ENCODE measurements at places on chromosomes 5 and 9.

DNA sequence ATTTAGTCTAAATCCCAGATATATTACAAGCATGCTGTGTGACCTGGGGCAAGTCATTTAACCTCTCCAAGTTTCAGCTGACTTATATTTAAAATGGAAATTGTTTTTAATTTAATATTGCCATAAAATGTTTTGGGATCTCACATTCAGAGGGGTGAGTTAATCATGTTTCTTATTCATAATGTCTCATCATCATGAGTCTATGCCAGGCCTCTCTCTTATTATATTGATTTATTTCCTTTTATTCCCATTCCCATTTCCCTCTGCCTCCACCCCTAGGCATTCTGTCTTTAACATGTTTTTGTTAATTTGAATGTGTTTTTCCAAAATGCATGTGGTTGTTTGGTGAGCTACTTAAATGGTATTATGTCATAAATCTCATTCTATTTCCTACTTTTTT lies 39.0 kb upstream of the TTC1 start:
- DNase-seq, result peak; percentile 20

GRCh38 chr5:58153255-58153654 lies 306.6 kb downstream of the PLK2 start:
- no peak for DNase-seq

DNA sequence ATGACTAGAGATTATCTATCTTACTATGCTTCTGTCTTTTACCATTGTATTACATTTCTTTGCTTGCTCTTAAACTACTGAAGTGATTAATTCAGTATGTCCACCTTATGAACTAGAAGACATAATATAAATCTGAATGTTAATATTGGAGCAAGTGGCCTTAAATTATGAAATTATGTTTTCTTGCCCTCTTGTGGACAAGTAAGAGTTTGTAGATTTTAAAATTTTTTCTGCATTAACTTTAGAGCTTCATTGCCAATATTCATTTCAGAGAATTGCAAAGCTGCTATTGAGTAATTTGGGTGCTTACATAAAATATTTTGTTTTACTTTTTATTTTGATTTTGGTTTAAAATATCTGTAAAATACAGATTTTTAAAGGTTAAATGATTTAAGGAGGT lies 55.3 kb downstream of the RANBP17 start:
- peak; percentile 27 for DNase-seq

DNA sequence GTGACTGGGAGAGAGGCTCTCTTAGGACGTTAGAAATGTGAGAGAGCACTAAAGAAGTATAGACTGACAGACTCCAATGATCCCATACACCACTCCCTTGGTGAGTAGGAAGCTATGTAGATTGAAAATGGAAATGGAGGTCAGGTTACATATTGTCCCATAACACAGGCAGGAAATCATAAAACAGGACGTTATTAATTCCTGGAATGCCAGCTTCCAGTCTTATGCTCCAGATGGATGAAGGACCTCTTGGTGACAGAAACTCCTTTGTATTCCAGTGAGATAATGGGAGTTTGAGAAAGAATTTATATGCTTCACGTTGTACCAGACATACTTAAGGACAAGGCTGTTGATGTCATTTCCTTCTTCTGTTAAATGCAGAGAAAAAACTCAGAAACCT lies 338.2 kb upstream of the ITGA1 start:
- DNase-seq, result no peak

DNA sequence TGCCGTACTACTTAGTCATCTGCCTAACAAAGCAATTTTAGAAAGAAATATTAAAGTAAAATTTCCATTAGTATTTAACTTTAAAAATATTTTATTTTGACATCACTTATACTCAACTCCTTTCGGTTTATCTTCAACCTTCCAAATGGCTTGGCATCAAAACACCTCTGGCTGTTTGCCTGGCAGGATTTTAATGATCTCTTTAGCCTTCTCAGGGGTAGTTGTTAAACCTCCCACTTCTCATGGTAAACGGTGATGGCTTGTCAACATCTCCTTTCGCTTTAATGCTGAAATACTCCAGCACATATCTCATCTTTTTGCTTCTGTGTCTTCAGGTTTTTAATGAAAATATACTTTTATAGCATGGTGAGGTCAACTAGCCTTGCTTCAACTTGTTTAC lies 747.1 kb downstream of the CETN3 start:
- DNase-seq, result no peak

DNA sequence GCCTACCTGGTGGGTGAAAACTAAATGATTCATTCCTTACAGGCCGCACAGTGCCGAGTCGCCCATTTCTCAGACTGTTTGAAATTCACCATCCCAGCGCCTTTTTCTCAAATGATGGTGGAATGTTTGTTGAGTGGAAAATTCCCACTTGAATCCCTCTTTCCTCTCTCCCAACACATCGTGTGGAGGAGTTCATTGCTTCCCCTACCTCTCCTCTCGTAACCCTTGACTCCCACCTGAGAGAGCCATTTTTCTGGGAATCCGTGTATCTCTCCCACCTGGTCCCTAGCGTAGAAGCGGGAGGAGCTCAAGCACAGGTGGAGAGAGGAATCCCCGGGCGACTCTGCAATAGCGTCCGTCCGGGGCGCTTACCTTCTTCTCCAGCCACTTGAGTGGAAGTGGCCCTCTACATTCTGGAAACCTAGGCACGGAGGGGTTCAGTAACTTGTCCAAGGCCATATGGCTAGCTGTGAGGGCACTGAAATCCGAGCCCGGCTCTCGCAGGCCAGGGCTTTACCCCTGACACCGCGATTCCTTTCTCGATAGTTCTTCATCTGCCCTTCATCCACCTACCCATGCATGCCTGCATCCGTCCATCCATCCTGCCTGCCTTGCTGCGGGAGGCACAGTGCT lies 683 bp downstream of the OSMR start:
- peak; percentile 27 for DNase-seq

GRCh38 chr5:131966551-131966950 lies 21.1 kb upstream of the MEIKIN start:
- DNase-seq, result no peak

GRCh38 chr9:75695921-75696320 lies 194.6 kb upstream of the PCSK5 start:
- DNase-seq, result no peak

GRCh38 chr5:180618829-180619562 lies 27.7 kb upstream of the SCGB3A1 start:
- peak; percentile 68 for DNase-seq

DNA sequence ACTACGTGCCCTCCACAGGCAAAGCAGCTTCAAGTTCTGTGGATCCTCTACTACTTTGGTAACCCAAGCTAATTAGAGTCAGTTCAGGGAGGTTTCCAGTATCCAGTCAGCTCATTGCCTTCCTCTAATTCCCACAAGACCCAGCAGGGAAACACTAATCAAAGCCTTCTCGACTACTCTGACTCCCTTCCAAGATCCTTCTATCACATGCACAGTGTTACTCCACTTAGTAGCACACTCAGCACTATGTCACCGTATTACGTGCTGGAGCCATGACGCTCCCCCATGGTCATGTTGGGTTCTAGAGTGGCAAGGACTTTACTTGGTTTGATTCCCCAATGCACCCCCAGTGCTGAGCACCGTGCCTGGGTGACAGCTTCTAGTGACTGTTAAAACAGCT lies 53.0 kb downstream of the DCP2 start:
- peak; percentile 41 for DNase-seq

GRCh38 chr5:135488727-135489465 lies 36.7 kb upstream of the TIFAB start:
- peak; percentile 87 for DNase-seq

GRCh38 chr9:114367366-114367765 lies 20.4 kb downstream of the AKNA start:
- DNase-seq, result no peak

- DNase-seq, result peak; percentile 41
Measured at GRCh38 chr9:106920701-106921283, 57.8 kb downstream of the ZNF462 start.

GRCh38 chr5:146947181-146947941 lies 68.8 kb upstream of the PPP2R2B start:
- no peak for DNase-seq

GRCh38 chr9:127728808-127729207 lies 6.3 kb downstream of the TOR2A start:
- no peak for DNase-seq

GRCh38 chr9:135614821-135615665 lies 24.3 kb downstream of the GLT6D1 start:
- DNase-seq, result no peak

- no peak for DNase-seq
Measured at GRCh38 chr9:13596383-13596970, 317.0 kb upstream of the MPDZ start.

DNA sequence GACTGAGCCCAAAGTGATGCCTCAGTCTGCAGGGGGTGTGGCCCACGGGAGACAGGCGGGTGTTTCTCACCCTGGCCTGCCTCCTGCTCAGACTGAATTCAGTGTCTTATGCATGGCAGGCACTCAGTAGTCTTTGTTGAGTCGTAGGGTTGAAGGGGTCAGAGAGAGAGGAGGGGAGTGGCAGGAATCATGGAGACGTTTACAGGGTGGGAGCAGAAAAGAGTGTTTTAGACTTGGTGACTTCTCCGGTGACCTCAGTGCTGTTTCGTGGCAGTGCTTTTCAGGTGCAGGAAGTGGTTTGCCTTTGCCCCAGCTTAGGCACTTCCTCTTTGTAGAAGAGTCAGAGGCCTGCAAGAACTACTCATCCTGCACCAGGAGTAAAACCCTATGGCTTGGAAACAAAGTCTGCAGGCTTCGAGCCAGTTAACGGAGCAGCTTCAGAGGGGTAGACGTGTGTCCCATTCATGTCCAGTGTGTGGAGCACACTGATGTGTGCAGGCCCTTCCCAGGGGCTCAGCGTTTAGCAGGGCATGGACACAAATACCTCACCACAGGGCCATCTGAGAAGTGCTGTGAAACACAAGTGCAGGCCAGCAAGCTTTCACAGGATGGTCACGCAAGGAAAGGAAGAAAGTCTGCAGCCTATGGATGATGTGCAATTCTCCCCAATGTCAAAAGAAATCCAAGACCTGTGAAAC lies 24.5 kb upstream of the SEMA4D start:
- no peak for DNase-seq

GRCh38 chr9:78438211-78438610 lies 141.3 kb downstream of the PSAT1 start:
- DNase-seq, result no peak

- DNase-seq, result no peak
Measured at GRCh38 chr5:19314840-19315239, 673.2 kb downstream of the CDH18 start.

DNA sequence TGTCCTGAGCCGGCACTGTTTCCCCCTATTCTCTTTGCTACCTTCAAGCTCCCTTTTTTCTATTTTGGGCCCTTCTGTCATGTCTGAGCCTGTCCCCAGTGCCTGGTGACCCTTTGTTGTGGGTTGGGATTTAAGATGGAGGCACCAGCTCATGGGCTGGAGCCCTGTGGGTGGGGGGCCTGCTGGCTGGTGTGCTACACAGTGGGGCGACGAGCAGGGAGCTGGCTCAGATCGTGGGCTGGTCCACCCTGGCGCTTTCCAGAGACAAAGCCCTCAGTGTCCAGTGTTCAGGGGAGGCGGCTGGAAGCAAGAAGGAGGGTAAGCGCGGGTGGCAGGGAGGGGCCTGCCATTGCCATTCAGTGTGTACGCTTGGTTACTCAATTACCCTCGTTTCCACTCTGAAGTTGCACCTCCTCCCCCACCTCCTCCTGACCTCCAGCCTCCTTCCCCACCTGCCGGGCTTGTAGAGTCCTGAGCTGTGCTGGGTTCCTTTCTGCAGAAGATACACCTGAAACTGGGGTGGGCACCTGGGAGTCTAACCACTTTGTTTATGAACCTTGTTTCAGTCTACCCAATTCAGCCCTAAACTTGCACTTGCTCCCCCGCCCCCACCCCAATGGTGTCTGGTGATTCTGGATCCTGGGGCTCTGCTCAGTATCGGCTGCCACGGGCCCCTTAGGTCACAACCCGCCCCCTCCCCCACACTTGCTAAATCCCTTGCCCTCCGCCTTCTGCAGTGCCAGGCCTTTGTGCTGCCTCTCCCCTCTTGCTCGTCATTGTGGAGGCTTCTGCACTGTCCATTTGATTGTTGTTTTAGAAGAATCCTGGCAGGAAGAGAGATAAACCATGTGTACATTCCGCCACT lies 49.9 kb downstream of the MVB12B start:
- DNase-seq, result no peak

DNA sequence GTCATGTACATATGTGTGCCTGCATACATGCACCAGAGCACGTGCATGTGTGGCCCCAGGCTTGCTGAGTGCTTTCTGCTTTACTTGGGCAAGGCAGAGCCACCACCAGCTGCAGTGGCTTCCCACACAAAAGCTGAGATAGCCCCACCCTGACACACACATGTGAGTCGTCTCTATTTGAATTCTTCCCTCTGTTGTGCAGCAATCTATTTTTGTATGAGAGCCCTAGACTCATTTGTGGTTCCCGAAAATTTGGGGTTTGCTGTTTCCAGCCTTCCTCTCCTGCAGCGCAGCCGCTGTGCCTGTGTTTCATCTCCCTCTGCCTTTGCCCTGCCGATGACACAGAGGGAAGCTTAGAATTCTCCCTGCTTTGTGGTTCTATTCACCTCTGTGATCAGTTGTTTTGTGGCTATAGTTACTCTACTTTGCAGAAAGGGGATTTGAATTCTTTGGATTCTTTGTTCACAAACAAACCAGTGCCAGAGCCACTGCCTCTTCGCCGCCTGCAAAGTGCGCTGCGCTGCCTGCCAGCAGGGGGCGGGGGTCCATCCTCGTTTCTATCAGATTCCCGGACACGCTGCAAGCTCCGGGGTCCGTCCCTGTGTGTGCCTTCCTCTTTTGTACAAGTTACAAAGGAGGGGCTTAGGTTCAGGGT lies 95.8 kb upstream of the DAP start:
- DNase-seq, result peak; percentile 78

- DNase-seq, result no peak
Measured at GRCh38 chr5:14212838-14213237, 69.7 kb downstream of the TRIO start.

GRCh38 chr5:153358315-153358976 lies 132.0 kb upstream of the GRIA1 start:
- no peak for DNase-seq

- DNase-seq, result no peak
Measured at GRCh38 chr5:77774981-77775789, 954 bp downstream of the TBCA start.

GRCh38 chr9:99392986-99393385 lies 170.9 kb downstream of the SEC61B start:
- no peak for DNase-seq

DNA sequence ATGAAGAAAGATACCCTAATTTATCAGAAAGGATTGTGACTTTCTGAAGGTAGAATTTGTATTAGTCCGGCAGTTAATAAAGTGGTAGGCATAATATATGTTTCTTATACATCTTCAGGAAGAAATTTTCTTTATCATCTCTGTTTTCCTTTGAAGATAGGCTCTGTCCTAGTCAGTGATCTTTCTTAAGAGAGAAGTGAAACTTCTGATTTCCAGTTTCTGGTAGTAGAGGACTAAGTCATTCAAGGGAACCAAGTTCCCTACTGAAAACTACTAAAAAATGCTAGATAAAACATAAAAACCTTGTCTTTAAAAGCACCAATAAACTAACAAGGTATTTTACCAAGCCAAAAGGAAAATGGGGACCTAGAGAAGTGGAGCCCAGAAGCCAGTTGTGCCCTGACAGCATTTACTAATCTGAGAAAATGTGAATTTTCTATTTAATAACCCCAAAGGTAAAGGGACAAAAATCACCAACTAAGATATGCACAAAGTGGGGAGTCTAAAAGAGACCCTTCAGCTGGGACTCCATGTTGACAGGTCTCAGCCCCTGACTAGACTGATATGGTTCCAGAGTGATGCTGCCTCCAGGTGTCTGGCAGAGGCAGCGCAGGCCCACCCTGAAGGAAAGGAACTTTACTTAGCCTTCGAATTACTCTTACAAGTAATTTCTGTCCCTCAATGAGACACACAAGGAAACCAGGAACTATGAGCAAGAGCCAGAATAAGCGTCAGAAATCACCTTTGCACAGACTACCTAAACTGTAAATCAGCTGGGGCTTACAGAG lies 72.7 kb downstream of the FAM78A start:
- DNase-seq, result no peak

GRCh38 chr9:77945798-77946197 lies 85.8 kb downstream of the GNAQ start:
- DNase-seq, result no peak

All from GM03348 (cell line).